Chondrocyte (in vitro differentiated cells): ENCODE measurements at places on chromosomes 1 and 21.

DNA sequence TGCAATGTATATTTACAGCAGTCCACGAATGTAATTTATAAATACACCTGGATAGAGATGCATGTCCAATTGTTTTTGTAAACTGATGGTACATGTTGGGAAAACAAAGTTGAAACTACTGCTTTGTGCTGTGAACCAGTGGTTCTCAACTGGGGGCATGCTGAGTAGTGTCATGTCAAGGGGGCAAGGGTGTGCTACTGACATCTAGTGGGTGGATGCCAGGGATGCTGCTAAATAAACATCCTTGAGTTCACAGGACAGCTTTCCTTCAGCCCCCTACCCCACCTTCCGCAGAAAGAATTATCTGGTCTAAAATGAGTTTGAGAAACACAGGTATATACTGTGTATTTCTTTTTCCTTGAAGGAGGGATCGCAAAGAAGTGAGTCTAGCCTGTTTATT, 95.9 kb downstream of the RASAL2 start:
- H3K36me3 ChIP-seq: peaks cover 5% of the 10 kb centered on the region
- H3K4me1 ChIP-seq: peaks cover 69% of the 10 kb centered on the region
- H3K27me3 ChIP-seq: no peaks in the 10 kb centered on the region

GRCh38 chr1:111739925-111740765, 950 bp upstream of the INKA2 start:
- H3K27me3 ChIP-seq: no peaks in the 10 kb centered on the region
- peaks cover 20% of the 10 kb centered on the region for H3K4me1 ChIP-seq
- no peaks in the 10 kb centered on the region for H3K36me3 ChIP-seq
- no peak for DNase-seq
- peak overlapping the region; percentile 97 for H3K27ac ChIP-seq

DNA sequence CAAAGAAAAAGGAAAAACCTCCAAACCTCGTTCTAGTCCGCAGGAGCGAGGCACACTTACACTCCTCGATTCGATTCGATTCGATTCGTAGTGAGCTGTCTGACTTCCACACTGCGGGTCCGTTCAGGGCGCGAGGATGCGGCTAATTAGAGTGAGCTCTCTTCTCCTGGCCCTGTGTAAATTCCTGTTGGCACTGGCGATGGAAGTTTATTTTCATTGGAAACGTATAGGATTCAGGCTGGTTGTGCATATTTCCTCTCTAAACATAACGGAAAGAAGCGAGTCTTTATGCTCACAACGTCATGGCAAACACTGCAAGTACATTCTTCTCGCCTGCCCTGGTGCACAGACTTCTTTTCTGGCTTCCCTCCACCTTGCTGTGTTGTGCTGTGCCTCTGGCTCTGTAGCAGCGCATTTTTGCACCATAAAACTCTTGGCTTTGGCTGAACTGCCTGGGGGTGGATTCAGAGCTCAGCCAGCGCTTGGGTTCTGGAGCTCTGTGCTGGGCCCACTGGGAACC, 2.7 kb downstream of the HUNK start:
- peaks cover 32% of the 10 kb centered on the region for H3K4me1 ChIP-seq
- H3K4me3 ChIP-seq: peak overlapping the region; percentile 39
- H3K36me3 ChIP-seq: no peaks in the 10 kb centered on the region
- H3K27ac ChIP-seq: peak overlapping the region; percentile 11
- H3K27me3 ChIP-seq: no peaks in the 10 kb centered on the region

DNA sequence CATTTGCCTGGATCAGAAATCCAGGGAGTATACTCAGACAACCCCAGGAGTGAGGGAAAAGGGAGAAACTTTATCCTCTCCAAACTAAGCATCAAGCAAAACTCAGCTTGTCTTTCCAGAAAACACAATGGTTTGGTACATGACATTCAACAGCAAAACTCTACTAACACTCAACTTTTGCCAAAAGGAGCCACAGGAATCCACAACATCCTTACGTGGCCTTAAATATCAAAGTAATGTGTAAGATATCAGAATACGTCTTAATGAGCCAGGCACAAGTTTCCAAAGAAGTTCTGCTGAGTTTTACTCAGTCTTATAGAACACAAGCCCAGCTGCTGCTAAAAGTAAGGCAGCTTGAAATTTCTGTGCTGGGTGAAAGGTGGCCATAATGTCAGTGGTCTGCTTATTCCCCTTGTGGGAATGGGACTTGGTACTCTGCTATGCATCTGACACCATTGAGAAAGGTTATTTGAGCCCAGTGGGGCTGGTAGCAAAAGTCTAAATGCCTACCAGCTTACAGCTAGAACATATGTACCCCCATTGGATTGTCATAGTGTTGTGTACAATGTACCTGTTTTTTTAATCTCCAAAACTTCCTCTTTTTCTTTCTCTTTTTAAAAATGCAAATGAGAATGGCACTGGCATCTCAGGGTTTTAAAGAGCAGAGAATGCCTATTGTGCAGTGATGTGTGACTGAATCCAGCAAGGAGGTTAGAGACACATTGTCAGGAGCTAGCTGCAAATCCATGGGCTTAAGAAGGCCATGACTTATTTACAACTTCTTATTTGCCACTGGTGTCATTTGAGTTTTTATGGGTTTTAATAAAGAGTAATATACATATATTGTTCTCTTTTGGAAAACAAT, 62.0 kb upstream of the ST6GALNAC3 start:
- DNase-seq: no peak
- H3K27ac ChIP-seq: no peak overlapping the region
- no peaks in the 10 kb centered on the region for H3K36me3 ChIP-seq
- no peaks in the 10 kb centered on the region for H3K27me3 ChIP-seq

DNA sequence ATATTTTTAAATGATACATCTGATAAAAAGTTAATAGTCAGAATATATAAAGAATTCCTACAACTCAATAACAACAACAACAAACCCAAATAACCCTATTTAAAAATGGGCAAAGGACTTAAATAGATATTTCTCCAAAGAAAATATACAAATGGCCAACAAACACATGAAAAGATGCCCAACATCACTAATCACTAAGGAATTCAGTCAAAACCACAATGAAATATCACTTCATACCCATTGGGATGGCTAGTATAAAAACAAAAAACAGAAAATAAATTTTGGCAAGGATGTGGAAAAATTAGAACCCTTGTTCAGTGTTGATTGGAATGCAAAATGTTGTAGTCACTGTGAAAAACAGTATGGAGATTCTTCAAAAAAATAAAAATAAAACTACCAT, 184.8 kb upstream of the RAB4A start:
- H3K4me1 ChIP-seq: peaks cover 29% of the 10 kb centered on the region
- H3K36me3 ChIP-seq: peaks cover 10% of the 10 kb centered on the region
- H3K4me3 ChIP-seq: no peak overlapping the region
- peaks cover 18% of the 10 kb centered on the region for H3K27me3 ChIP-seq
